ENCODE measurements at places on chromosomes 1 and 21.

DNA sequence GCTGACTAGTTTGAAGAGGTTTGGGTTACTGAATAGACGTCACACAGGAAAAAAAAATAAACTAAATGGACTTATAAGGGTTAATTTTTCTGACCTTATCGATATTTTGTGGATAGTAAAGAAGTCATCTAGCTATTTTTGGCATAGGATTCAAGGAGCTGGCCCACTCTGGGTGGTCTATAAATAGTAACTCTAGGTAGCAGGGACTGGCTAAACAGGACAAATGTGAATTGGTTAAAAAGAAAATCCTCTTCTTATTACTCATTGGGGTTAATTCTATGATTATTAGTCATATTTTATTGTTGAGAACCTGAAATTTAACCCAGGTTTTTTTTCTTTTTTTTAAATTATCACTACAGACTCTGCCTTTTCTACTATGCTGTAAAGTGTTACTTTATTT, 61.7 kb downstream of the ATF6 start:
- H3K27me3 ChIP-seq: no peaks in the 10 kb centered on the region
- DNase-seq: no peak
- peaks cover 5% of the 10 kb centered on the region for H3K4me1 ChIP-seq
- H3K4me3 ChIP-seq: no peak overlapping the region

GRCh38 chr1:199946305-199947155, 81.0 kb upstream of the NR5A2 start:
- H3K4me3 ChIP-seq: no peak overlapping the region
- H3K27me3 ChIP-seq: peaks cover 46% of the 10 kb centered on the region
- H3K36me3 ChIP-seq: no peaks in the 10 kb centered on the region
- DNase-seq: no peak
- peaks cover 7% of the 10 kb centered on the region for H3K4me1 ChIP-seq

DNA sequence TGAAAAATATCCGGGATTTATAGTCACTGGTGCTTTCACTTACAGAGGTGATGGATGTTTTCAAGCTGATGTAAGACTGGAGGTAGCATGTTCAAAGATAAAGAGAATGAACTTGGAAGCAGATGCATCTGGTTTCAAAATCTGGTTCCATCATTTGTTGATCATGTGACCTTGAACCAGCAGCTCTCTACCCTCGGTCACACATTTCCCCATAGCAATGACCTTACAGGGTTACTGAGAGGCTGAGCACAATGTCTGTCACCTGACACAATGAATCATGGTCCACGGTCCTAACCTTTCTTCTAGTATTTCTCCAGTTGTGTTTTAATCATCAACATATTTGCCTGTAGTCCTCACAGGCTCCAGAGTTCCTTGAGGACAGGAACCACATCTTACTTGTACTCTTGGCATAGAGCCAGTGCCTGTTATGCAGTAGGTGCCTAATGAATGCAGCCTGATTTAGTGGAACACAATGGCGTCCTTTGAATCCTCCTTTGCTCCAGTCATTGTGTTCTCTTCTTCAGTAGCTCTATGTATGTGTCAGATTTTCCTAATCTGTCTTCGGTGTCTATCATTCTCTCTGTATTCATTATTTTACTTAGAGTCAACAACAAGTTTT, 667.3 kb downstream of the PTPRU start:
- no peak overlapping the region for H3K27ac ChIP-seq
- no peaks in the 10 kb centered on the region for H3K4me1 ChIP-seq
- peaks cover 2% of the 10 kb centered on the region for H3K27me3 ChIP-seq
- no peak overlapping the region for H3K4me3 ChIP-seq
- DNase-seq: no peak
- no peaks in the 10 kb centered on the region for H3K36me3 ChIP-seq

- peaks cover 15% of the 10 kb centered on the region for H3K4me1 ChIP-seq
- H3K27me3 ChIP-seq: peaks cover 10% of the 10 kb centered on the region
- H3K27ac ChIP-seq: no peak overlapping the region
- no peaks in the 10 kb centered on the region for H3K36me3 ChIP-seq
Measured at GRCh38 chr1:147570907-147571306, 29.6 kb downstream of the BCL9 start.

GRCh38 chr1:205041998-205042910, 758 bp upstream of the CNTN2 start:
- H3K27ac ChIP-seq: no peak overlapping the region
- no peaks in the 10 kb centered on the region for H3K4me1 ChIP-seq
- H3K4me3 ChIP-seq: no peak overlapping the region
- no peak for DNase-seq
